AG09309 (cell line): ENCODE measurements at places on chromosomes 1 and 21.

DNA sequence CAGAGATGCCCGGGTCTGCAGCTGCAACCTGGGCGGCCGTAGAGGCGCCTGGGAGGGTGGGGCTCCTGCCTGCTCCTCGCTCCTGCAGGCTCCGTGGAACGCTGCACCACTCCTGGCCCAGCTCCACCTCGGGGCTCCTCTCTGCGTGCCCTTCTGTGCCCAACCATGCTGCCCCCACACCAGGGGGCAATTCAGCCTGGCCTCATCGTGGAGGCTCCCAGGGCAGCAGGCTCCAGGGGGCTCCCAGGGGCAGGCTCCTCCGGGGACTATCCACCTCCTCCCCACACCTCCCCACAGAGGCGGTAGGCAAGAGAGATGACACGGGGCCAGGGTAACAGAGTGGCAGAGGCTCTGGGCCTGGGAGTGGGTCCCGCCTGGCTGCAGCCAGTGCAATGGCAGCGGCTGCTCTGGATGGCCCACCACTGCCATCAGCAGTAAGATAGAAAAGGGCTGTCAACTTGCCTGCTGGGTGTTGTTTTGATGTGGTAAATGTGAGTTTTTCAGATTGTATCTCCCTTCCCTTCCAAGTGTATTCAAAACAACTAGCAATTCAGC, 22.4 kb upstream of the LRRC8C start:
- no peak for DNase-seq

DNA sequence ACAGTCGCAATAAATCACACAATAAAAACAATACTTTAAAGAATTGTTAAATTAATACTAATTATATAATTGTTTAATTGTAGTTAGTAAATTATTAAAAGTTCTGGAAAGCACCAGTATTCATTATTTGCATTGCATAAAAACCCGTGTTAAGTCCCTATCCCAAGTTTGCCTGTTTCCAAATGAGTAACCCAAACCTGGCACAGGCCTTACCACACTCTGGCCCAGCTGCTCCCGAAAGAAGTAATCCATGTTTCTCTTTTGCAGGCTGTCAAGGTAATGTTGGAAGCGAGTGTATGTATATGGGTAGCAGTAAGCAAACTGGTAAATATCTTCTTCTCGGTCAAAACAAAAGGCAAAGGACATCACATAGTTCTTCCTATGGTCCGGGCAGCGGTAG, 268.7 kb upstream of the BEND5 start:
- DNase-seq, result no peak

- no peak for DNase-seq
Observed at GRCh38 chr1:203142124-203142523, 14.6 kb downstream of the ADORA1 start.

GRCh38 chr1:40954626-40955025, 24.9 kb upstream of the CTPS1 start:
- no peak for DNase-seq

- DNase-seq, result peak; percentile 71
Observed at GRCh38 chr1:101291562-101292380, 55.0 kb downstream of the S1PR1 start.

- DNase-seq, result no peak
Observed at GRCh38 chr1:75342786-75343185, 208.6 kb downstream of the LHX8 start.

- DNase-seq, result no peak
Observed at GRCh38 chr1:150151291-150152181, 1.8 kb downstream of the PLEKHO1 start.

- DNase-seq, result no peak
Observed at GRCh38 chr1:3179471-3179870, 110.5 kb downstream of the PRDM16 start.

GRCh38 chr1:87140831-87141540, 187.7 kb upstream of the LMO4 start:
- no peak for DNase-seq

DNA sequence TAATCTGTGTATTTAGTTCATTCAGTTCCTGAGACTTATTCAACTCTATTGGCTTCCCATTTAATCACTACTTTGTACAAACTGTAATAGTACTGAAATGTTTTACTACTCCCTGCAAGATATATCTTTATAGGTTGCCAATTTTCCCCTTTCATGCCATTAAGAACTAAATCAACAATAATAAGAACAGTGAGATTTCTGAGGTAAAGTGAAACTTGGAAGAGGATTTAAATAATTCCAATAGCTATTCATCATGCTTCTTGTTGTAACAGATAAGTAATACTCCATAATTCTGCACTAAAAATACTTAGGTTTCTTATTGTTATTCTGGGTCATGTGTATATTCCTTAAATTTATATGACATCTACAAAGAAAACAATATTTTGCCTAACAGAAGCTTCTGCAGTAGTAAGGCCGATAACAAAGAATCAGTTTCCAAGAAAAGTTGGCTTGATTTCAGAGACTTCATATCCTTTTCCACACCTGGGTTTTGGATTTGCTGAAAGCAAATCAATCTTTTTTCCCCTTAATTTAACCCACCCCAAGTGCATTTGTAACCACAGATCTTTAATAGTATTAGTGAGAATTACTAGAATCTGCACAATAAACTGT, 258.3 kb downstream of the FAF1 start:
- no peak for DNase-seq

DNA sequence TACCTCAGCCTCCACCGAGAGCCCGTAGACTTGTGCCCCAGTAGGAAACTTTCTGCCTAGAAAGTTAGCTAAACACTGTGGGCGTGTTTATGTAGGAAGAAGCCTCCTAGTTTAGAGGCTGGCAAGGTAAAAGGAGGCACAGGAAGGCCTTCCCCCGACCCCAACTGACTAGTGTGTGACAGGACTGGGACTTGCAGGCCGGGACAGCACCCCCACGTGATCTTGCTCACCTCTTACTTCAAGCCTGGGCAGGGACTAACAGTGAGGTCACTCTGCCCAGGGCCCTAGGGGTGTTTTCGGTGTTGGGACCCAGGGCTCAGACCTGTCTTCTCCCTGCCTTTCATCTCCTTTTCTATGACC, 392 bp upstream of the TAGLN2 start:
- no peak for DNase-seq

DNA sequence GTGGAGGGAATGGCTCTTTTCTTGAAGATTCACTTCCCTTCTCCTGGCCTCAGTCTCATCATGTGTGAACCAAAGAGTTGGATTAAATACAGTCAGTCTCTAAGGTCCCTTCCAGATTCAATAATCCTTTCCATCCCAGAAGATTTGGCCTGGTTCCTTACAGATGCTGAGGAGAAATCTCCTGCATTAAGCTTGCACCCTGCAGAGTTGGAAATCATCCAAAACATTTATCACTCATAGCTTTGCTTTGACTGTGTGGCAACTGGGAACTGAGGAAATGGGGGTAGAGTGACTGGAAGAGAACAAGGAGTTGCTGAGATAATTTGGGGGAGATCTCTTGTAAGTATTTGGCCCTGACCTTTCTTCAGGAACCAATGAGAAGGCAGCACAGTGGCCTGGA, 220.5 kb upstream of the SGIP1 start:
- no peak for DNase-seq

DNA sequence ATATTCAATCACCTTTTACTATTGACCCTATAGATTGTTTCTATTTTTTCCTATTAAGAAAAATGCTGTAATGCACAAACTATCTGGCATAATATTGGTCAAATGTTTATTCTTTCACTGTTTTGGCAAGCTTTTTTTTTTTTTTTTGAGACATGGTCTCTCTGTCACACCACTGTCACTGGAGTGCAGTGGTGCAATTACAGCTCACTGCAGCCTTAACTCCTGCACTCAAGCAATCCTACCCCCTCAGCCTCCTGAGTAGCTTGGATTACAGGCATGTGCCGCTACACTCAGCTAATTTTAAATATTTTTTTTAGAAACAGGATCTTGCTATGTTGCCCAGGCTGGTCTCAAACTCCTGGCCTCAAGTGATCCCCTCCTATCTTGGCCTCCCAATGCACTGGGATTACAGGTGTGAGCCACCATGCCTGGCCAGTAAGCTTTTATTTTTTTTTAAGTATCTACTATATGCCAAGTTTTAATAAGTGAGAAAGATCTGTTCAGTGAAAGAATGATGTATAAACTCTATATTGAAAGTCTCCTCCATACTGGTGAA, 3.4 kb downstream of the CDC7 start:
- no peak for DNase-seq

DNA sequence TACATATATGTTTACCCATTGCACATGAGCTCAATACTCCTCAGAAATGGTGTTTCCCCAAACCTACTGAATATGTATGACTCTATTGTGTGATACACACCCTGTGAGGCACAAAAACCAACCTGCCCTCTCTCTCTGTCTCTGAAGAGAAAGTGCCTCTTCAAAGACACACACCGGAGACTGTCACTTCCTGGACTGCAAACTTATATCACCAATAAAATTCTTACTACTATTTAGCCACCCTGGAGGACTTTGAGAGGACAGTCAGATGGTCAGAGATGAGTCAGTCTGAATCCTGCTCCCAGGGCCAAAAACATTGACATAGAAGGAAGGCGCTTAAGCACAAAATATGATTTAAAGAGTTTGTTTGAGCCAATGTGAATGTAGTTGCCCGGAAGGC, 110.4 kb downstream of the PPIAL4G start:
- DNase-seq, result no peak

- DNase-seq, result no peak
Observed at GRCh38 chr1:179823693-179824092, 53.9 kb downstream of the TOR1AIP2 start.
